ENCODE measurements at places on chromosomes 3 and 15. TPM values are rescaled to one million over a fixed set of nuclear protein-coding genes. Genes with fewer than 3 reads are reported as not detected.

DNA sequence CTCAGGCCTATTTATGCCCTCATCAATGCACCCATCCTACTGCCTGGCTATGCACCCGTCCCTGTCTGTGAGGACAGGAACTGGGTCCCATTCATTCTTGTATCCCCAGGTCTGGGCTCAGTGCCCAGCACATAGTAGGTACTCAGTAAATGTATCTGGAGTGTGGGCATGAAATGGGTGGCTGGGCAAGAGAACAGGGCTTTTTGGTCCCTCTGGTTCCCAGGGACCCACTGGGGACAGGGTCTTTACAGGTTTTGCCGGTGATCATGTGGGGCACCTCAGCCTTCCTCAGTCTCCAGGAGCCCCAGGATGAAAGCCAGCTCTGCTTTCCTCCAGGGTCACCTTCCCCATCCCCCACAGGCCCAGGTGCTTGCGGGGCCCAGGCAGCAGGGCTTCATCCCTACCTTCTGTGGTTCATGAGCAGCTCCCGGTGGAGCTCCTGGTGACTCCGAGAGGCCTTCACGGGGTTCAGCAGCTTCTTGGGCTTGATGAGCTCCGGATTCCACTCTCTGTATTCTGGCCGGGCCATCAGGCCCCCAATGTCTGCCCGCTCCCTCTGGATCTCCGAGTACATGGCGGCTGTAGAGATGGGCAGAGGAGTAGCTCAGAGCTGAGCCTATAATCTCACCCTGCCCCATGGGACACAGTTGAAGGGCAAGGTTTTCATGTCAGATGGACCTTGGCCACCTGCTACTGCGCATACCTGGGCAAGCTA is 7.7 kb downstream of the FAM107A start:
- H3K36me3 ChIP-seq: no peaks in the 10 kb centered on the region
- no peak for DNase-seq
- H3K27ac ChIP-seq: no peak overlapping the region
- no peak overlapping the region for H3K4me3 ChIP-seq
- H3K27me3 ChIP-seq: no peaks in the 10 kb centered on the region

- no peaks in the 10 kb centered on the region for H3K36me3 ChIP-seq
- no peak overlapping the region for H3K27ac ChIP-seq
- no peak overlapping the region for H3K4me3 ChIP-seq
- no peaks in the 10 kb centered on the region for H3K27me3 ChIP-seq
These were observed 583.2 kb downstream of the EPHA3 start for GRCh38 chr3:89690646-89691045.

DNA sequence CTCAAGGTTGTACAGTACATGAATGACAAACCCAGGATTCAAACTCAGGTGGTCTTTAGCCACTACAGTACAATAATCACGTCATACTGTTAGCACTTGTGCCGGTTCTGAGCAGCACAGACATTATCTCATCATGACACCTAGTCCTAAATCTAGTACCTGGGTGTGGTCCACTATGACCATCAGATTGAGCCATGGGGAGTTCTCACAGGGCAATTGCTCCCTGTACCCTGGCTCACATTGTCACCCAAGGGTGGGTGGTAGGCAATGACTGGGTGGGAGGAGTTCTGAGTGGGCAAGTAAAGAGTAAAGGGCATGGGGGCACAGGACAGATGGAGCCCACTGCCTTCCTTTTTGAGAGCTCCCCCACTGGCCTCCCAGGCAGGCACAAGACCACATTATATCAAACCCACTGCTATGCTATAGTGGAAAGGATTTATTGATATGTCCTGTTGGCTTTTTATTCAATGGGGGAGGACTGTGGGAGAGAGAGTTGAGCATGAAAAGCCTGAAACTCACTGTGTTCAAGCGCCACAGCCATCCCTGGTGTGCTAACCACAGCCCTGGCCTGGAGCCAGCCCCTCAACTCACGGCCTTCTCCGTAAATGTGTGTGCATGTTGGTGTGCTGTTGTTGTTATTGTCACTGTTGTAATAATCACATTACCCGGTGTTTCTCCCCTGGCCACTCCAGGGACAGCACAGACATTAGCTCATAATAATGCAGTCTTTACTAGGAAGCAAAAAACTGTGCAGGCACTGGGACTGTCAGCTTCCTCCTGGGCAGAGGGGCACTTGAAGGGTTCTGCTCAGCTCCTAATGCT is 27.3 kb downstream of the ADCY5 start:
- H3K4me1 ChIP-seq: no peaks in the 10 kb centered on the region
- peaks cover 53% of the 10 kb centered on the region for H3K27me3 ChIP-seq
- no peak overlapping the region for H3K4me3 ChIP-seq
- H3K27ac ChIP-seq: no peak overlapping the region

DNA sequence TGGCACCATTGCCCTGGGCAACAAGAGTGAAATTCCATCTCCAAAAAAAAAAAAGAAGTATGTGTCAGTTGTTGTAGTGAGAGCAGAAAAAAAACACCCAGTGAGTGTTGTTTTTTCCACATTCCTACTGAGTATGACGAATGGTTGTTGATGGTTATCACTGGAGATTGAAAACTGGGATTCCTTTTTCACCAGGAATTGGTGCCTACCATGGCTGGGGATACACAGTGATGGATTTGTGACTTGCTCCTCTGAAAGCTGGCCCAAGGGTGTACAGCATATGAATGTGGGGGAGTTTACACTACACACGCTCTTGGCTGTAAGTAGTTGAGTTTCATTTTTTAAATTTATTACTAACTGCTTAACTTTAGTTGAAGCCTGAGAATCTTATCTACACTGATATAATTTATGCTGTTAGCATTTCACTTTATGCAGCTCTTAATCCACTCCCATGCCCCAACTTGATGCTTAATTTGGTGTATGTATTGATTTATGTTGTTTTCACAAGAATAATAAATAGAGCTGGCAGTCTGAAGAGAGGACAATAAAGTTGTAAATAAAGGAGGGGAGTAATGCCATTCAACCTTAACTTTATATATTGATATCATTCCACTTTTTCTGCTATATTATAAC is 56.0 kb upstream of the MME start:
- H3K36me3 ChIP-seq: no peaks in the 10 kb centered on the region
- H3K27ac ChIP-seq: no peak overlapping the region
- H3K4me1 ChIP-seq: no peaks in the 10 kb centered on the region
- H3K27me3 ChIP-seq: peaks cover 4% of the 10 kb centered on the region

DNA sequence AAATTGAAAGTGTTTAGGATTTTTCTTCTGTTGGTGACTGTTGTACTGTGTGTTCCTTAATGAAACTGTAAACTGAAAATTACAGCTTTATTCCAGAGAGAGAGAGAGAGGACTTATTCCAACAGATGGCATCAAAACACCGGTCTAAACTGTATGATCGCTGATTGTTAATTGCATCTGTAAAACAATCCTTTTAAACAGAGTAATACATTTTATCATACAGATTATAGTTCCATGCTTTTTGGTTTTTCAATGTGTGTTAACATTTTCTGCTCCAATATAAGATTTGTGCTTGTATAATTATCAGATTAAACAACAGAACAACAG is 289.7 kb upstream of the DNAJC19 start:
- no peaks in the 10 kb centered on the region for H3K36me3 ChIP-seq
- H3K4me3 ChIP-seq: no peak overlapping the region
- no peaks in the 10 kb centered on the region for H3K4me1 ChIP-seq
- DNase-seq: no peak
- no peak overlapping the region for H3K27ac ChIP-seq

DNA sequence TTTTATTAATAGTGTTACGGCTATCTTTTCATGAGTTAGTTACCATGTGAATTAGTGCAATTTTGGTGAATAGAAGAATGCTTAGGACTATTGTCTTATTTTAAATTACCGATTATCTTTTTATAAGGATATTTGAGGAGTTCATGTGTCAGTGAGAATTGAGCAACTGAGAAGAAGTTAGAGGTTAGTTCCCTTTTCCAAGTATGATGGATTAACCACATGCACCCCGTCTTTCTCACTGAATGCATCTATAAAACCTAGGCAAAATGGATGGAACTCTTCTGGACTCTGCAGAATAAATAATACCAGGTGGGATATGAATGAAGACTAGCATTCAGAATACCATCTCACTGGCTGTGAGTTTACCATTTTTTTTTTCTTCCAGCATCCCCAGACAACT is 74.3 kb downstream of the TCF12 start:
- H3K27me3 ChIP-seq: no peaks in the 10 kb centered on the region
- peaks cover 13% of the 10 kb centered on the region for H3K4me1 ChIP-seq
- no peak overlapping the region for H3K4me3 ChIP-seq
- H3K27ac ChIP-seq: no peak overlapping the region
- no peak for DNase-seq
- H3K36me3 ChIP-seq: no peaks in the 10 kb centered on the region

- no peak overlapping the region for H3K27ac ChIP-seq
- no peaks in the 10 kb centered on the region for H3K4me1 ChIP-seq
- H3K36me3 ChIP-seq: no peaks in the 10 kb centered on the region
- no peak for DNase-seq
- H3K27me3 ChIP-seq: no peaks in the 10 kb centered on the region
These were observed 466.3 kb upstream of the ONECUT1 start for GRCh38 chr15:53256457-53256856.

DNA sequence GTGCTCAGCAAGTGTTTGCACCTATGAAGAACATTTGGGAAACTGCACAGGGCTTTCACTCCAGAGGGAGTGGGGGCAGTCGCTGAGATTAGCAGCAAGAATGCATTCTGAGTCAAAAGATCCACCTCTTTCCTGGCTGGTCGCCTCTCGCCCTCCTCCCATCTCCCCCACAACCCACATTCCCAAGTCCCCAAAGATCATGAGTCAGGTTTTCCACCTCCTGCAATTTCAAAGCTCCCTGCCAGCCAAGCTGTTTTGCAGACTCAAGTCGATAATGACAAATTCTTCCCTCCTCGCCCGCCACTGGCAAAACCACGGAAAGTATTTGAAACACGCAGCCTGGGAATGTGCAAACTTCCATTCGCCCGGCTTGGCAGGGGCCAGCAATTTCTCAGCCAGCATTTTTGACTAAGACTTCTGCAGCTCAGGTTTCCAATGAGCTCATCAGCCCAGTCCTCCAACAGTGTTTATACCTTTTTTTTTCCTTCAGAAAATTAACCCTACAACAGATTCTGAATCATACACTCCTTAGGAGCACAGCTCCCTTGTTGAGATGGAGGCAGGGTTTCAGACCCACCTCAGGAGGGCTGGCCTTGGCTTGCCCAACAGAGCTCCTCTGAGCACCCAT is 181.4 kb downstream of the SMAD6 start:
- H3K27me3 ChIP-seq: no peaks in the 10 kb centered on the region
- DNase-seq: peak; percentile 99
- no peaks in the 10 kb centered on the region for H3K36me3 ChIP-seq
- H3K4me1 ChIP-seq: peaks cover 38% of the 10 kb centered on the region

GRCh38 chr3:42829083-42829627 is 19.9 kb downstream of the ACKR2 start:
- peaks cover 53% of the 10 kb centered on the region for H3K4me1 ChIP-seq
- DNase-seq: peak; percentile 98
- H3K36me3 ChIP-seq: no peaks in the 10 kb centered on the region
- peak overlapping the region; percentile 36 for H3K4me3 ChIP-seq
- peak overlapping the region; percentile 100 for H3K27ac ChIP-seq
- no peaks in the 10 kb centered on the region for H3K27me3 ChIP-seq

DNA sequence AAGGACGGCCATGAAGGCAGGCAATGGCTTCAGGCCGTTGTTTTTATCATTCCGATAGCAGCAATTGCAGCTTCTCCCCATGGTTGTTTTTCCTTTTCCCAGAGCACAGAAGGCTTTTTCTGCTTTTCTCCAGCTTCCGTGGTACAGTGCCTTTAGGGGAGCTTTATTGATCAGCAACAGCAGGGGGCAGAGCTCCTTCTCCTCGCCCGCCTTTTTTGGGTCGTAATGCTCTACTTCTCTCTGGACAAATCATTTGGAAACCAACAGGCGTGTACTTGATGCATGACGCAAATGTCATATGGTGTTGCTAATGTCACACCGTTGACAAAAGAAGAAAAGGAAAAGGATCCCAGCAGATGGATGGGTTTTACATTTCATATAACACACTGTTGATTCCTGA is 79.7 kb upstream of the SNRK start:
- no peak overlapping the region for H3K27ac ChIP-seq
- DNase-seq: no peak
- H3K4me1 ChIP-seq: no peaks in the 10 kb centered on the region
- no peak overlapping the region for H3K4me3 ChIP-seq
- H3K27me3 ChIP-seq: no peaks in the 10 kb centered on the region

DNA sequence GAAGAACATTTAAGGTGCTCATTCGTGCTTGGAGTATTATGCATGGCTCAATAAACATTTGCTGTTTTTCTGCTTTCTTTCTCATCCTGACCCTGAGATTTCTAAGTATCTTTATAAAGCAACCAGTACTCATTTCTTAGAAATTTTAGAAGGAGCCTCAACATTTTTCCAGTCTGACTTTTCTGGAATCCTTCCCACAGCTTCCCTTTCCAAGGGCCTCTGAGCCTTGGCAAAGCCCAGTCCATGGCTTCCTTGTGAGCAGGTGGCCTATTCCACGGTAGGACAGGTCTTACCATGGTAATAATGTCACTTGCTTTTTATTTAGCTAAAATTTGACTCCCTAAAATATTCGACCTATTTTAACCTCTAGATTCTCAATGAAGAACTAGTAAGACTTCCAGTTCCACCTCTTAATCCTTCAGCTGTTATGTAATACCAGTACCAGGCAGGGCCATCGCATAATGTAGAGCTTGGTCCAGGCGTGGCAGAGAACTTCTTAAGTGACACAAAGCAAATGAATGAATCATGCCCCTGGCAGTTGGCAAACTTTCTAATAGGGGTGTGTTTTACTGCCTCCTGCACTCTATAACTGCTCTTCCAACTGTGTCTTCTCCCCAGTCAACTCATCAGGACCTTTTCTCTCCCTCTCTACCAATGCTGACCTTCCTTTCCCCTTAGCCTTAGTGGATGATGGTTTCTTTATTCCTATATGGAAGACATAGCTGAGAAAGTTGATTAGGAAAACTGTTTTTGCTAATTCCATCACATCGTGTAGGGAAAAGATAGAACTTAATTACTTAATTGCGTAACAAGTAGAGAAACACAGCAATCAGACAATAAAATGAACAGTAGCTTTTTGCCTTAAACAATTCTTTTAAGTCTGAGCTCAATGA is 894 bp upstream of the TM4SF4 start:
- H3K36me3 ChIP-seq: no peaks in the 10 kb centered on the region
- no peaks in the 10 kb centered on the region for H3K27me3 ChIP-seq
- DNase-seq: peak; percentile 99
- peak overlapping the region; percentile 86 for H3K27ac ChIP-seq
- peaks cover 39% of the 10 kb centered on the region for H3K4me1 ChIP-seq

GRCh38 chr15:35693286-35693685 is 147.3 kb upstream of the DPH6 start:
- no peak for DNase-seq
- H3K27ac ChIP-seq: no peak overlapping the region
- no peaks in the 10 kb centered on the region for H3K27me3 ChIP-seq
- H3K4me3 ChIP-seq: no peak overlapping the region
- H3K36me3 ChIP-seq: no peaks in the 10 kb centered on the region
- peaks cover 26% of the 10 kb centered on the region for H3K4me1 ChIP-seq

- peaks cover 11% of the 10 kb centered on the region for H3K4me1 ChIP-seq
- no peak overlapping the region for H3K27ac ChIP-seq
- no peak overlapping the region for H3K4me3 ChIP-seq
- H3K36me3 ChIP-seq: no peaks in the 10 kb centered on the region
- peaks cover 20% of the 10 kb centered on the region for H3K27me3 ChIP-seq
These were observed 24.8 kb downstream of the CACNA1D start for GRCh38 chr3:53519065-53519709.

GRCh38 chr3:63400246-63400860 is 122.2 kb downstream of the SYNPR start:
- no peaks in the 10 kb centered on the region for H3K27me3 ChIP-seq
- peak; percentile 9 for DNase-seq
- H3K36me3 ChIP-seq: no peaks in the 10 kb centered on the region
- no peak overlapping the region for H3K4me3 ChIP-seq
- no peak overlapping the region for H3K27ac ChIP-seq

Gene BNC1
- 2.4 TPM for total RNA-seq

Gene NR2E3
- 0.35 TPM for total RNA-seq

Gene KBTBD8
- total RNA-seq: 0.29 TPM

Gene GPR27
- 0.07 TPM for total RNA-seq

Gene HYAL3
- total RNA-seq: 13.2 TPM

All from PC-3 (cell line).